ENCODE measurements at places on chromosomes 7 and 10.

DNA sequence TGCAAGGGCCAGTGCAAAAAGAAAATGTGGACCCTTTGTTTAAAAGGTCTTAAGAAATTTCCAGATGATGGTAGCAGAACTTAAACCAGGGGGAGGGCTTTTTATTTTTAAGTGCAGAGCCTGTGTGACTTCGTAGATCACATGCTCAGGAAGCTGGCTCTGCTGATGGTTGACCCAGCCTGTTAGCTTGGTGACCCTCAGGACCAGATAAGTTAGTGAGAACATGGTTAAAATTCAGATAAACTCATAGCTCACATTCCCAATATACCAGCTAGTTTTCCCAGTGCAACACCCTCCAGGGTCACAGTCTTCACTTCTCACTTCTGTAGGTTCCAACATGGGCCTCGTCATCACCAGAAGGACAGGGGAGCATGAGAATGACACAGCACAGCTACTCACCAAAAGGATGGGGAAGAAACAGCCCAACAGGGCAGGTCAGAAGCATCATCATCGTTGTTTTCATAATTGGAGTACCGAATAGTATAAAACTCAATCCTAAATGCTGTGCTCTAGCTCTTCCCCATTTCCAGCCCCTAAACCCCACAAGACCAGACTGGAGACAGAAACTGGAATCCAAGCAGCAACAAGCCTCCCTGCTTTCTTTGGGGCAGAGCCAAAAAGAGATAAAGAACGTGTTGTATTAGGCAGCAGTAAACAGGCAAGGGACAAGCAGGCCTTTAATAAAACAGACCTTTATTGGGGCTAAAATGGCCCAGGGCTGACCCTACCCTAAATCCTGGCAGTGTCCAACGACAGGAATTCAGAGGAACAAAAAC, 102.2 kb upstream of the ANKRD1 start:
- DNase-seq: no peak

DNA sequence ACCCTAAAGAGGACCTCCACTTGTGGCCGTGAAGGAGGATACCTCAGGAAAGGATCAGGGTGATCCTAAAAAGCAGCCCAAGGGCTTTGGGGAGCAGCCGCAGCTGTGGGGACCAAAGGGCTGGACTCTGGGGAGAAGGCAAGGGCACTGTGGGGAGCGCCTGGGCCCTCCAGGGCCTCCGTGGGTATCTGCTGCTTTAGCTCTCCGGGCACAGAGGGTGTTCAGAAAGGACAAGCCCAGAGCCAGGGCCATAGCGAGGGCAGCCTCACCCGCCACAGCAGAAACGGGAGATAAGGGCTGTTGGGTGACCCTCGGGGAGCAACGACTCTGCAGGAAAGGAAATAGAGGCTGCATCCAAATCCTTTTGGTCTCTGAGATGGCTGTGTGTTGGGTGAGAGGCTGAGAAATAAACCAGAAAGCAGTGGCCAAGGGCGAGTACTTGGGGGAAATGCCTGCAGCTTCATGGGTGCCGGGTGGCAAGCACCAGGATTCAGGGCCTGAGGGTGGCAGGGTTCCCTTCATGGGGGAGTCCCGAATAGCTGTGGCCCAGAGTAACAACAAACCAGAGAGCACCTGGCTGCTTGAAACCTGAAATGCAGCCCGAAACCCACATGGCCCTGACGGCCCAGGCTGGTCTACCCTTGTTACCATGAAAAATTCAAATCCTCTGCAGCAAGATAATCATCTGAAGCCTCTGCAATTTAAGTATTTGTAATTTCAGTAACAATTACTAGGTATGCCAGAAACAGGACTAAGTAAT, 95.2 kb downstream of the VIPR2 start:
- DNase-seq: no peak

- DNase-seq: no peak
These were observed 14.1 kb upstream of the SFMBT2 start for GRCh38 chr10:7424919-7425318.

DNA sequence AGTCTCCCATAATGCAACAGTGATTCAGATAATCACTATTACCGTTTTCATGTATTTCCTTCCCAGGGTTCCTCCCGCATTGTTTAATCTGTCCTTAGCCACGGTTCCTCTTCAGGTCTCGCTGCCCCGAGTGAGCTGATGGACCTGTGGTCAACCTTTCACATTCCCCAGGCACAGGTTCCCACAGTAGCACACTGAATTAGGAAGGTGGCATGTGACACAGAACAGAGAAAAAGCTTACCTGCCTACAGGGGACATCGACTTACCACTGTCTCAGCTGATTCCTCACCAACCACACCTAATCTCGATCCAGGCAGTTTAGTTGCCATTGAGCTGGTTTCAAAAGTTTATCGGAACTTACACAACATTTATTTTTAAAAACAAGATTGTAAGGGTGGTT, 72.2 kb downstream of the MTURN start:
- no peak for DNase-seq

GRCh38 chr7:106812027-106812643, 52.9 kb upstream of the PIK3CG start:
- no peak for DNase-seq

- DNase-seq: no peak
These were observed 12.2 kb downstream of the PDE1C start for GRCh38 chr7:32058002-32058401.

- DNase-seq: no peak
These were observed 32.4 kb downstream of the TACC2 start for GRCh38 chr10:122021379-122021778.

GRCh38 chr10:19904202-19904661, 88.0 kb downstream of the PLXDC2 start:
- peak; percentile 56 for DNase-seq

GRCh38 chr10:129568583-129569344, 101.7 kb downstream of the MGMT start:
- no peak for DNase-seq

DNA sequence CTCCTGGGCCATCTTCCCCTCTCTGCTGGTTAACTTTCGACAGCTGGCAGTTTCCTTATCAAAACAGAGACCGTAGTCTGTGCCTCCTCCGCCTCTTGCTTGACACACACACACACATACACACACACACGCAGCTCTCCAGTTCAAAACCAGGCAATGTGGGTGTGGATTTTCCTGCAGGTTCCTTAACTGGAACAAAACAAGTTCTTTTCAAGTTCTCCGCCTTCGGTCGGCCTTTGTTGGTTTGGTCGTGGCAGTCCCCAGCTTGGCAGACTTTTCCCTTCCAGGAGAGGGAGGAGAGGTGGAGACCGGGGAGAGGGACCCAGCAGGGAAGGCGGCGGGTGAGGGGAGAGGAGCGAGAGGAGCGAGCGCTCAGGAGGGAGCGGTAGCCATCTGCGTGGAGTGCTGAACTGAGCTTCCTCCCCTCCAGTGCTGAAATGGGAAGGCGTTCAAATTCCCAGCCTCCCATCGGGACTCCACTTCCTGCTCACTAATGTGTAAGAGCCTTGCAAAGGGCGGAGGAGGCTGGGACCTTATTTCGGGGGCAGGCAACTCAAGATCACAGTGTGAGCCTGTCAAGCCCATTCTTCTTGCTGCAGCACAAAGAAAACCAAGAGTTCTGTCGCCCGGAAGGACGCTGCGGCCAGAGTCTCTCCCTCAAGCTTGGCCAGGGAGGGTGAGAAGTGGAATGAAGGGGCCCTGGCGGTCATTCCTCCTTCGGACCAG, 120.6 kb downstream of the PRPF18 start:
- peak; percentile 87 for DNase-seq

- no peak for DNase-seq
These were observed 5.5 kb upstream of the CPXM2 start for GRCh38 chr10:123897146-123897545.

DNA sequence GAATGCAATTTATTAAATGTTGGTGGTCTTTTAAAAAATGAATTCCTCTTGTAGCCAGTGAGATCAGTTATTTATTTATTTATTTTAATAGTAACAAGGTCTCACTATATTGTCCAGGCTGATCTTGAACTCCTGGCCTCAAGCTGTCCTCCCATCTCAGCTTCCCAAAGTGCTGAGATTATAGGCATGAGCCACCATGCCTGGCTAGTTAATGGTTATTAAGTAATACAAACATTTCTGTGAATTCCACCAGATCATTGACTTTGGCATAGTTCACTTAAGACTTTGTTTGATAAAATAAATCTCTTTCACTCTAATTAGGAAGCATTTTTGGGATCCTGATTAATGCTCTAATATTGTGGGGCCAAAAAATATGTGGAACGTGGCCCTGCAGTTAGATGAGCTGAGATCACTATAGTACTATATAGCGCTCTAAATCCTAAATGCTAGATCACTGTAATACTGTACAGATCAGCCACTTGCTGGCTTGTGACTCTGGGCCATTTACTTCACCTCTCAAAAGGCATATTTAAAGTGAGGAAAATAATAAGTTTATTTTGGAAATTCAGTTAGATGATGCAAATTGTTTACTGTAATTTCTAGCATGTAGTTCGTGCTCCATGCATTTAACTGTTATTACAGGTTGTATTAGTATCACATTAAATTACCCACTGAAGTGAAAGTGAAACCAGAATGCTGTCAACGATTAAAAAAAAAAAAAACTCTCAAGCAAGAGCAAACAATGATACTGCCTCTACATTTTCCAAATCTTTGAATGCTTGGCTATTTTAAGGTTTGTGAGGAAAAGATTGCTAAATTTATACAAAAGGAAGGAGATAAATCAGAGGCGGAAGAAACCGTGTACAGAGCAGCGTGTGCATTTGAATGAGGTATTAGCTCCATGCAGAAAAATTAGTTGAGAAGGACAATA, 15.9 kb upstream of the FAS start:
- DNase-seq: peak; percentile 64

- DNase-seq: no peak
These were observed 24.8 kb downstream of the TLX1 start for GRCh38 chr10:101155896-101156295.

- DNase-seq: no peak
These were observed 79.2 kb downstream of the CAMK1D start for GRCh38 chr10:12428447-12429135.

DNA sequence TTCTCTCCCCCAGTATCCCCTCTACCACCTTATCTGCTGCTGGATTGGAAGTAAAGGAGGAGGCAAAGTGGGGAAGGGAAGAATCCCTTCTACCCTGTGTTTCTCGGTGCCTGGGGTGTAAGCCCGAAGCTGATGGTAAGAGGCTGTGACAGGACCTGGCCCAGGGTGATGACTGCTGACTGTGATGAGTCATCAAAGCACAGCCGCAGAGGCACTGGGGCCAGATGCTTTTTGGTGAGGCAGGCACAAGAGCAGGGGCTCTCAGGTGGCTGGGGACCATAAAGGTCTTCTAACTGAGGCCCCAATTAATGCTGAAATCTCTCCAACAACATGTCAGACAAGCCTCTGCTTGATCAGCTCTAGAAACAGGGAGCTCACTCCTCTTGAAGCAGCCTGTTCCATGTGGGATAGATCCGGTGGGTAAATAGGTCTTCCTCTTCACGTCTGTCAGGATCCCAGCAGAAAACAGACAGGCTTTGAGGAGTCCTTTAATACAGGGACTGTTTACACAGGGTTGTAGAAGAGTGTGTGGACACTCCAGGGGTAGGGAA, 86.1 kb upstream of the PCBD1 start:
- peak; percentile 31 for DNase-seq

DNA sequence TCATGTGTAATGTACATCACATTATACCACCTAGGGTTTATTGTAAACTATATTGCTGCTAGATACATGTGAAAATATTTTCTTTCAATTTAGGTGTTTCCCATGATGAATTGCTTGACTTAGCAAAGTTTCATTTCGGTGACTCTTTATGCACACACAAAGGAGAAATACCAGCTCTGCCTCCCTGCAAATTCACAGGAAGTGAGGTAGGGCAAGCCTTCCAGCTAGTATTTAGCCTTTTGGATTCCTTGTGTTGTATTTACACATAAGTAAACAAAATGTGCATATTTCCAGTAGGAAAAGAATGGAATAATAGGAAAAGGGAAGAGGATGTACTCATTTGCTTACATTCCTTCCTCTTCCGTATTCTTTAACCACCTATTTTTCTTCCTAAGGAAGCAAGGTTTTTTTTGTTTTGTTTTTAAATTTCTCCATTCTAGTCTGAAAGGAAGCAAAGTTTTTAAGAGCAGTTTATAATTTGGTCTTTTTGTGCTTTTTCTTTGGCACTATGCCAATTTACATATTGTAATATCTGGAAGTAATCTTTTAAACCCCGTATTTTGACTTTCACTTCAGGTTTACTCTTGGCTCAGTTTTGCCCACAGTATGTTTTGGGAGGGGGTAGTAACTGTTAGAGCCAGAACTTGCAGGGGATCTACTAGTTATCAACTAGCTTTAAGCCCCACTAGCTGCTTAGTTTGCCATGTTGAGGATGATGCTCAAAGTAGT, 10.4 kb downstream of the PMPCB start:
- no peak for DNase-seq

GRCh38 chr7:86130268-86130667, 513.4 kb upstream of the GRM3 start:
- DNase-seq: no peak

DNA sequence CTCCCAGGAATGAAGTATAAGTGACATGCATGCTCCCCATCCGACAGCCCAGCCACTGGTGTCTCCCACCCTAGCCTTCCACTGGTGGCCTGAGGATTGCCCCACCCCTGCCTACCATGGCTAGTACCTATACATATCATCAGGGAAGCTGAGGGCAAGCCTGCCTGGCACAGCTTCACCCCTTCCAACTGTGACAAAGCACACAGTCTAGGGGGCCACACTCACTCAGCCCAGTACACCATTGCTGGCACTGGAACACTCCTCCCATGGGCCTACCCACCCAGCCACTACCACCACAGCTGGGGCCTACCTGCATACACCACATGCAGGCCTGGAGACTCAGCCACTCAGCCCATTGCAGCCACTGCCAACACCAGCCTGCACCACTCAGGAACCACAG, 393.1 kb upstream of the STEAP1 start:
- no peak for DNase-seq

- DNase-seq: no peak
These were observed 565.7 kb upstream of the ANKRD30A start for GRCh38 chr10:36559412-36560400.

GRCh38 chr7:128082431-128082830, 51.2 kb upstream of the LRRC4 start:
- no peak for DNase-seq

- DNase-seq: peak; percentile 20
These were observed 292.9 kb downstream of the PTEN start for GRCh38 chr10:88156341-88156740.

DNA sequence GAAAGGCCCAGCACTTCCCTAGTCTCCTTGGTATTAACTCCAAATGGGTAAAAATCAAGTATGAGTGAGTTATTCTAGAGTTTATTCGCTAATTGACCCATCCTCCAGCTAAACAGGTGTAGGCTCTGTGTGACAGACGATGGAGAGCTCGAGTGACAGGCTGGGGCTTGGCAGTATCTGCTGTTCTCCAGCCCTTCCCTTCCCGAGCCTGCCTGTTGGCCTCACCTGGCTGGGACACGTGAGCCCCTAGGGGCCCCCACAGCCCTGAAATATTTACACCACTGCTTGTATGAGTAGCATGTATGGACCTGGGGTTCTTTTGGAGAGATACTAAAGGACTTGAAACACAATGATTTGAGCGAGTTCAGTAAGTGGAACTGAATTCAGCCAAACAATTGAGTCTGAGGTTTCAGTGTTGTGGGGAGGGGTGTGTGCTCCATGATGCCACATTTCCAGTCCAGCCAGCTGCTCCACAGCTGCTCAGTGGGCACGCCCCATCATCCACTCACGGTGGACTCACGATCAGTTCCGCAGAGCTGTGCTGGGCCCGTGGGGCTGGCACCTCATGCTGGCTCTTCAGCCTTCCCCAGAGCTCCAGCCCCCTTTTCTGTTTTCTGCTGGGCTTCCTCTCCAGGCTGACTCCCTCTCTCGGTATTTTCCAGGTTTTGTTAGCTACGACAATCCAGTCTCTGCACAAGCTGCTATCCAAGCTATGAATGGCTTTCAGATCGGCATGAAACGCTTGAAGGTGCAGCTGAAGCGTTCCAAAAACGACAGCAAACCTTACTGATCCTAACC, 283.0 kb downstream of the USP6NL start:
- no peak for DNase-seq

GRCh38 chr7:51310131-51310583, 6.5 kb downstream of the COBL start:
- DNase-seq: no peak

Measured in ACHN (cell line).